ENCODE measurements at places on chromosomes 2 and 18. TPM values are rescaled to one million over a fixed set of nuclear protein-coding genes. Genes with fewer than 3 reads are reported as not detected.

SESTD1 gene
- total RNA-seq = 9.9 TPM

DNA sequence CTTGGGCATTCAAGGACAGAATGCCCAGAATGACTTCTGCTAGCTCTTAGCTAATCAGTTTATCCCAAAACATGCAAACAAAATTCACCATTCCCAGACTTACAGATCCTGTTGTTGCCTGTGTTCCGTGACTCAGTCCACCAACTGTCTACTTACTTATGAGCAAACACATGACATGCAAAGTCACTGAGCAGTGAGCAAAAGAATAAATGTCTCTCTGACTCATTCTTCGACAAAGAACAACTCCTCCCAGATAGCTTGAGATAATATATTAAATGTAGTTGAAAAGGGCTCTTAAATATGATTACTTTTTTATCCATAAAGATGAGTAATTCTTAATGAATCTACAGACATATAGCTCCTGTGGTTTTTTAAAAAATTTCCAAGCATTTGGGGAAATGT lies 9.0 kb upstream of the CREG2 start:
- DNase-seq = peak; percentile 67

GRCh38 chr2:235021752-235022151 lies 69.9 kb downstream of the SH3BP4 start:
- no peak for DNase-seq

GRCh38 chr2:100880036-100880435 lies 60.1 kb downstream of the NPAS2 start:
- DNase-seq = no peak

GRCh38 chr2:161386228-161386824 lies 29.8 kb upstream of the TBR1 start:
- no peak for DNase-seq

DNA sequence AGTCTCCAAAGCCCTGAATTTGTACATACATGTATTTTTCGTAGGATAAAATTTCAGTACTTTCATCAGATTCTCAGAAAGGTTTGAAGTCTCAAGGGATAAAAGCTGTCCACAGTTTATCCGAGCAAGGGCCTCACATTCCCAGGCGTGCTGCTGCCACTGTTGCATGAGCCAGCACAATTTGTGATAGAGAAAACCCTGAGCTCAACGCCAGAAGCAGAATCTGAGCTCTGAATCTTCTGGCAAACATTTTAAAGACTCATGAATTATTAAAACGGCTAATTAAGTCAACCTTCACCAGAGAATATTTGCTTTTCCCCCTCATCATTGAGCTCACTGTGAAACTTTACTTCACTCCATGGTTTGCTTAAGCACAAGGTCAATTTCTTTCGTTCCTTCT lies 38.5 kb upstream of the STPG4 start:
- DNase-seq = no peak

Data from H4 (cell line).